Naive thymus-derived CD4-positive, alpha-beta T cell (primary cell): ENCODE measurements at places on chromosomes 7 and 10. TPM values are rescaled to one million over a fixed set of nuclear protein-coding genes. Genes with fewer than 3 reads are reported as not detected.

- H3K27ac ChIP-seq: no peak overlapping the region
- no peak for DNase-seq
- H3K4me3 ChIP-seq: no peak overlapping the region
- no peaks in the 10 kb centered on the region for H3K36me3 ChIP-seq
- H3K27me3 ChIP-seq: no peaks in the 10 kb centered on the region
- H3K4me1 ChIP-seq: no peaks in the 10 kb centered on the region
Observed at GRCh38 chr7:23418046-23418445, 52.2 kb downstream of the IGF2BP3 start.

- no peaks in the 10 kb centered on the region for H3K27me3 ChIP-seq
- no peaks in the 10 kb centered on the region for H3K4me1 ChIP-seq
- no peak overlapping the region for H3K27ac ChIP-seq
- no peak overlapping the region for H3K4me3 ChIP-seq
- DNase-seq: no peak
- H3K36me3 ChIP-seq: no peaks in the 10 kb centered on the region
Observed at GRCh38 chr10:78778444-78779338, 290.1 kb upstream of the ZMIZ1 start.

DNA sequence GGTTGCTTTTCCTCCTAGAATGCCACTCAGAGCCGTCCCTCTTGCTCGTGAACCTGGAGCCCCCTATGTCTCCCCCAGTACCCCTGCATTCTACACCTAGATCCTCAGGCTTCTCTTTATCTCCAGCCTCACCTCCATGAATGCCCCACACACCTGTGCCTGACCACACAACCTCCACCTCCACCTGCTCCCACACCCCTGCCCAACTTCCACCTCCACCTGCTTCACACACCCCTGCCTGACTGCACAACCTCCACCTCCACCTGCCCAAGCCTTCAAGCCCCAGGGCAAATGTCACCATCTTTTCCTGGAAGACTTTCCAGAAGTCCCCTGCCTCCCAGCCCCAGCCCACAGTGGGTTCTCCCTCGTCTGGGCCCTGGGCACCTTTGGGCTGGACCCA, 6.9 kb upstream of the LFNG start:
- no peak overlapping the region for H3K4me3 ChIP-seq
- no peak for DNase-seq
- H3K27ac ChIP-seq: peak overlapping the region; percentile 87
- no peaks in the 10 kb centered on the region for H3K36me3 ChIP-seq

Gene SEMA4G
- total RNA-seq: 1.2 and 1.7 TPM in 2 replicates

DNA sequence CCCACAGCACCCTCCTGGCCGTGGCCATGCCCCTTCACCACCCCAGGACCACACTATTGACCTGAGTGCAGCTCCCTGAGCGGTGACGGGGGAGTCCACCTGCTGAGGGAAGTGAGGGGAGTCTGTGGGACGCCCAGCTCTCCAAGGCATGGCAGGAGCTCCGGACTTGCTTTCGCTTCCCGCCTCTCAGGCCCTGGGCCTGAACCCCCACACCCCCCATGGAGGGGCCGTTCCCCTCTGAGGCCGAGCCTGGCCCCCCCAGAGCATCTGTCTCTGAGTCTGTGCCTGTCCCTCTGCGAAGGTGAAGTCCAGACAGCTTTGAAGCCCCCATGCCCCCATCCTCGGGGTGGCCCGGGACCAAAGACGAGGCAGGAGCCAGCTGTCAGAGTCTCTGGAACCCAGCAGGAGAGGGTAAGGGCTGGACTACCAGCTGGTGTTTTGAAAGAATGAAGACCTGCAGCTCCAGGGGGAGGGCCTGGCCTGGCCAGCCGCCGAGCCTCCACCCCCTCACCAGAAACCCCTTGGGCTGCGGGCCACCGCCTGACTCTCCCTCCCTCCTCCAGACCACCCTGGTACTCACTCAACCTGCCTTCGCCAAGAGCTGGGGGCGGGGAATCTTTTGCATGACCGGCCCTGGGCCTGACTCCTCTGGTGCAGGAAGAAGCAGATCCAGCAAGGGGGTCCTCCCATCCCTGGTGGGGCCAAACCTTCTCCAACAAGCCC, 114.0 kb downstream of the PDGFA start:
- no peaks in the 10 kb centered on the region for H3K36me3 ChIP-seq
- H3K27ac ChIP-seq: no peak overlapping the region
- H3K4me3 ChIP-seq: no peak overlapping the region
- no peak for DNase-seq
- H3K27me3 ChIP-seq: no peaks in the 10 kb centered on the region
- H3K4me1 ChIP-seq: no peaks in the 10 kb centered on the region

Gene LDB1
- 151 TPM for total RNA-seq

Gene MYL10
- total RNA-seq: not detected

DNA sequence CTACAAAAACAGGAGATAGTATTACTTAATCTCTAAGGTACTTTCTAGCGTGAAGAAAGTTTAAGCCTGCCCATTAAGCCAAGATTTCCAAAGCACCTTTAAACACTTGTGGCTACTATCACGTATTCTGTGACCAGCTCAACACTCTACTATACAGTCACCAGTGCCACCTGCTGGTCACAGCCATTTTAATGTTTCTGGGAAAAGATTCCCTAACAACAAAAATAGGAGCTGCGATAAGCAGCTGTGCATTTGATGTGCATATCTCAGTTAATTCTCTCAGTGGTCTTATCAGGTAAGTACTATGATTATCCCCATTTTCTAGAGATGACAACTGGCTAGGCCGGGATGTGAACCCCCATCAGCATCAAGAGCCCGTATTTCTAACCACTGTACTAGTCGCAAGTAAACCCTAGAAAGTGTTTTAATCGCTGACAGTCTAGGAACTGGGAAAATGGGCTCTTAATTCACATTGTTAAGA, 860 bp downstream of the SEC31B start:
- peak; percentile 61 for DNase-seq
- no peak overlapping the region for H3K27ac ChIP-seq
- peaks cover 20% of the 10 kb centered on the region for H3K36me3 ChIP-seq
- no peak overlapping the region for H3K4me3 ChIP-seq

DNA sequence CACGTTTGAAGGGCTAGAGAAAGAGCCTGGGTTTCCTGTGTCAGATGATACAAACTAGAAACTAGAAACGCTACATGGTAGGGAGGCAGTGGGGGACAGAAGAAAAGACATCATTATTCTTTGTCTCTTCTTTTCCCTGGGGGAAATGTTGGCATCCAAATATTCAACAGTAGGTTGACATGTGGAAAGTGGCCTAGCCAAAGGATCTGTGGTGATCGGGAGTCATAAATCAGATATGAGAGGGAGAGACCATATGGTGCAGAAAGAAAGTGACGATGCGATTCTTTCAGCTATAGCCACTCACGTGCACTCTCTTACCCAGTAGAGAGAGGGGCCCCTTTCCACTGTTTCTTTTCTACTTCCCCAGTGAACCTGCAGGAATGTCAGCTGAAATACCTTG, 964.7 kb downstream of the LRMDA start:
- no peak for DNase-seq
- H3K36me3 ChIP-seq: no peaks in the 10 kb centered on the region
- H3K27me3 ChIP-seq: no peaks in the 10 kb centered on the region
- H3K27ac ChIP-seq: no peak overlapping the region
- no peaks in the 10 kb centered on the region for H3K4me1 ChIP-seq

- no peak overlapping the region for H3K4me3 ChIP-seq
- no peaks in the 10 kb centered on the region for H3K4me1 ChIP-seq
- no peak overlapping the region for H3K27ac ChIP-seq
- H3K36me3 ChIP-seq: no peaks in the 10 kb centered on the region
Observed at GRCh38 chr7:138781004-138781403, 16.8 kb upstream of the TMEM213 start.

DNA sequence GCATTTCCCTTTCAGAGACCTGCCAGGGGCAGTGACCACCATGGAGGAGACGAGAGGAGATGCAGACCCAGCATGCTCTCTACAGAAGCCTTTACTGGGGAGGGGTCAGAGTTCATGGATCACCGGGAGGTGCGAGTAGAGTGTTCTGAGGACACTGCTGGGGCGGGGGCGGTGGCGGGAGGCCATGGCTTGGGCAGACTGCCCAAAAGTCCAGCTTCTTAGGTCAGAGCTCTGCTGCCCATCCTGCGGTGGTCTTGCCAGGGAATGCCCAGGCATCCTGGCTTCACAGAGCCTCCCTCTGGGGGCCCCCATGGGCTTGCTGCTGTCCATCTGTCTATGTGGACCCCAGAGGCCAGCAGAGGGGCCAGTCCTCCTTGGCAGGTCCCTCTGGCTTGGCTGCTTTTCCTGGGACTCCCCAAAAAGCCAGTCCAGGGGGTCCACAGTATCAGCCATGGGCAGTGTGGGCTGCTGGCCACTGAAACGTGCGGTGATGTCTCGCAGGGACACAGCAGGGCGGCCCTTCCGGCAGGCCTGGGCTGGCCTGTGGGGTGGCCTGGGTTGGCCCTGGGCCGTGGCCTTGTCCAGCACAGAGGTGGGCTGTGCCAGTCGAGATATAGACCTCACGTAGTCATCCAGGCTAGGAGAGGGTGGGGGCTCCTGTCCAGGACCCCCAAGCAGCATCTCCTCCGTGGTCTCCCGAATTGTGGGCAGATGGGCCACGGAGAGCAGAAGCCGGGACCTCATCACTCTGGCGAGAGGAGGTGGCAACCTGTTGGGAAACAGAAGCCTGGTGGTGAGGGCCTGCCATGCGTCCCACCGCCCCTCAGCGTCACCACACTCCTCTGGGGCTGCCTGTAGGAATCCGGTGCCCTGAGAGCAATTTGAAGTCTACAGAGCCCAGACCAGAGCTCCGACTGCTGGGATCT, 1.1 kb downstream of the DEPP1 start:
- no peak overlapping the region for H3K4me3 ChIP-seq
- H3K27me3 ChIP-seq: no peaks in the 10 kb centered on the region
- peaks cover 11% of the 10 kb centered on the region for H3K4me1 ChIP-seq
- DNase-seq: no peak
- H3K36me3 ChIP-seq: no peaks in the 10 kb centered on the region

DNA sequence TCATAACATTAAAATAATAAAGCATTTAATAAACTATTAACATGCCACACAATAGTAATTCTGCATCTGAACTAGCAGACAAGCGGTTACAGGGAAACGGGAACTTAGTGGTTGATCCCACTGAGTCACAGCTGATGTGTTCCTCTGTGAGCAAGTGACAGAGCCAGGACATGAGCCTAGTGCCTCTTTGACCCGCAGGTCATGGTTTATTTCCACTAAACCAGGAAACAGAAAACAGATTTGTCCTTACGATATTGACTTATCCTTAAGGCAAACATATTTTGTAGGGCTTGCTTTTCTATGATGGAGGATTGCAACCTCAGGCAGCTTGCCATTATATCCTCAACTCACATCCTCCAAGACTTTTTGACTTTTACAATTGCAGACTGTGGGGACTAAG, 987.3 kb downstream of the CCSER2 start:
- H3K27me3 ChIP-seq: no peaks in the 10 kb centered on the region
- H3K36me3 ChIP-seq: no peaks in the 10 kb centered on the region
- H3K4me1 ChIP-seq: no peaks in the 10 kb centered on the region
- H3K27ac ChIP-seq: no peak overlapping the region

- H3K4me3 ChIP-seq: no peak overlapping the region
- no peak for DNase-seq
- no peaks in the 10 kb centered on the region for H3K4me1 ChIP-seq
- no peak overlapping the region for H3K27ac ChIP-seq
Observed at GRCh38 chr7:51180092-51180491, 136.5 kb downstream of the COBL start.

Gene PON2
- total RNA-seq: 11.3 TPM

DNA sequence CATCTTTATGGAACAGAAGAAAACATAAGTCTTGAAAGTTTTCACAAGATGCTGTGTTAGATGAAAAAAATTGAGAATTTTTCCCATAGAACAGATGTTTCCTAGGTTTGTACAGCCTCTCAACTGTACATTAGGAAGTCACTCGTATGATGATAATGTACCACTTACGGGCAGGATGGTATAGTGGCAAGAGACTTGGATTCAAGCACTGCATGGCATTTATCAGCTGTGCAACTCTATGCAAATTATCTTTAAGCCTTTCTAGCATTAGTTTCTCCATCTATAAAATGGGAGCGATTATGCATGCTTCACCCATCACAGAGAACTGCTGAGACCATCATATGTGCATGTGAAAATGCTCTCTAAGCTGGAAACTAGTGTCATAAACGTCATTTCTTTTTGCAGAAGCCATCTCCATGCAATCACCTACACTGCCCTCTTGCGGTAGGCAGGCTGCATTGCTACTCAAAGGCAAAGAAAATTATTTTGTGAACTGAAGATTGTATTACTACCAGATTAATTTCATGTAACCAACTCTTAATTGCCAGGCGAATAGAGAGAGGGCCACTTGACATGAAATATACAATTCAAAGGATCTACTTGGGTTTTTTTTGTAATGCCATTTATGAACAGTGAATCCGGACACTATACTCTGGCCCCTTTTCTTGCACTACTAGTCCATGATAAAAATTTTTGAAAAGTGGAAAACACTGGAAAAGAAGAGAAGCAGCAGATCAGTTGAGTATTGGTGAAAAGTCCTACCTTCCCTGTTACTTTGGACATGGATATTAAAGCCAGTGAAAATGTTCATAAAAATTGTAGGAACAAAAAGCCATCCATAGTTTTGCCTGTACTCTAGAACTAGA, 102.3 kb downstream of the JAZF1 start:
- no peak for DNase-seq
- no peak overlapping the region for H3K4me3 ChIP-seq
- no peak overlapping the region for H3K27ac ChIP-seq
- H3K36me3 ChIP-seq: no peaks in the 10 kb centered on the region
- H3K4me1 ChIP-seq: no peaks in the 10 kb centered on the region

GRCh38 chr10:61702584-61702983, 39.9 kb downstream of the CABCOCO1 start:
- no peak overlapping the region for H3K4me3 ChIP-seq
- DNase-seq: no peak
- H3K27me3 ChIP-seq: no peaks in the 10 kb centered on the region
- H3K4me1 ChIP-seq: no peaks in the 10 kb centered on the region
- no peak overlapping the region for H3K27ac ChIP-seq
- H3K36me3 ChIP-seq: no peaks in the 10 kb centered on the region

Gene DOCK4
- total RNA-seq: 2.4 TPM

- H3K4me3 ChIP-seq: no peak overlapping the region
- H3K4me1 ChIP-seq: no peaks in the 10 kb centered on the region
- no peak for DNase-seq
- no peak overlapping the region for H3K27ac ChIP-seq
- H3K27me3 ChIP-seq: no peaks in the 10 kb centered on the region
- no peaks in the 10 kb centered on the region for H3K36me3 ChIP-seq
Observed at GRCh38 chr10:124425227-124425962, 6.7 kb upstream of the OAT start.

- DNase-seq: no peak
- no peaks in the 10 kb centered on the region for H3K27me3 ChIP-seq
Observed at GRCh38 chr10:51206500-51206899, 132.2 kb downstream of the PRKG1 start.

- H3K4me1 ChIP-seq: no peaks in the 10 kb centered on the region
- H3K27ac ChIP-seq: no peak overlapping the region
- DNase-seq: no peak
- no peaks in the 10 kb centered on the region for H3K36me3 ChIP-seq
Observed at GRCh38 chr10:34016576-34016975, 682.1 kb upstream of the NRP1 start.
